Sigmoid colon (tissue), 7 donors: ENCODE measurements at places on chromosomes 3 and 15.

DNA sequence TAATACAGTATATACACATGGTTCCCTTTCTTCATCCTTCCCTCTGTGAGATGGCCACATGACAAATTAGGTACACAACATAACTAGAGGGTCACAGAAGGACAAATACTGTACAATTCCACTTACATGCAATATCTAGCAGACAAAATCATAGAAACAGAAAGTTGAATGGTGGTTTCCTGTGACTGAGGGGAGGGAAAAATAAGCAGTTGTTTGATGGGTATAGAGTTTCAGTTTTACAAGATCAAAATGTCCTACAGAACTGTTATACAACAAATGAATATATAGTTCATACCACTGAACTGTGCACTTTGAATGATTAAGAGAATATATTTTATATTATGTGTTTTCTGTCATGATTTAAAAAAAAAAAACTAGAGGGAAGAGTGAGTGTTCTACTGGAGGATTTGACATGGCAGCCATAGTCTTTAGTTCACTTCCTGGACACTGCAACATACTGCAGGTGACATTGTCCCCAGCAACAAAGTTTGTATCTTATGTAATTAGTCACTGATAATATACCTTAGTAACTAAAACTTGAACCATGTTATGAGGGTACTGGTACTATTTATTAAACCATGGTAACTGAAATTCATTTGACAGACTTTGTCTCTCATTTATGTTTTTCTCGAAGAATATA, 37.2 kb downstream of the CCDC54 start:
- H3K36me3 ChIP-seq = no peaks in the 10 kb centered on the region
- DNase-seq = no peak
- H3K27ac ChIP-seq = no peak overlapping the region
- no peak overlapping the region for H3K4me3 ChIP-seq
- no peaks in the 10 kb centered on the region for H3K27me3 ChIP-seq

- H3K4me3 ChIP-seq = no peak overlapping the region
- no peak for DNase-seq
- H3K27ac ChIP-seq = no peak overlapping the region
- H3K4me1 ChIP-seq = no peaks in the 10 kb centered on the region
These were observed 346.6 kb downstream of the ZBTB20 start for GRCh38 chr3:114800272-114801031.

DNA sequence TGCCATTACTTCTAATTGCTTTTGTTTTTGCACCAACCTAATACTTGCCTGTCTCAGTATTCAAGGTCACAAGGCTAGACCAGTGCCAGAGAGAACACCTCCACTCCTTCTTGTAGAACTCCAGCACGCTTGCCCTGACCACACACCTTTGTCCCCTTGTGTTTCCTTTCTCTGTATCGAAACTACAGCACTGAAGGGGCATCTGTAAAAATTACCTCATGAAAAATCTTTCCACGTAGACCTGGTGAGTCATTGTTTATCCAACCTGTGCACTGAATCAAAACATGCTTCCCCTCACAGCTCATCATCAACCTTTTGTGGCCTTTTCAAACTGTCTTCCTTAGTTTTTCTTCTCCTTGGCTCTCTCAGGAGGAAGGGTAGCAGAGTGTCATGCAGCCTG, 259.5 kb downstream of the THRB start:
- no peak overlapping the region for H3K27ac ChIP-seq
- H3K36me3 ChIP-seq = no peaks in the 10 kb centered on the region
- no peak overlapping the region for H3K4me3 ChIP-seq

DNA sequence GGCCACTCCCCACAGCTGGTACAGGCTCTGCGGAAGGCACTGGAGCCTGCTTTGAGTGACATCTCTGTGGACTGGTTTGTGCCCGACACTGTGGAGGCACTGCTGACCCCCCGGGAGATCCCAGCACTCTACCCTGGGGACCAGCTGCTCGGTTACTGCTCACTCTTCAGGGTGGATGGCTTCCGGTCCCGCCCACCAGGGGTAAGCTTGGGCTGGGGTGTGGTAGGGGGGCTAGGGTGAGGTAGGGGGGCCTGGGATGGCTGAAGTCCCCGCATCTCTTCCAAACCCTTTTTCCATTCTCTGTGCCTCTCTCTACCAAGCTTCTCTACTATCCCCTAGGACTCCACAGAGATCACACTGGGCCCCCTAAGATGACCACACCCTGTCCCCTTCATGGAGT, 7.8 kb downstream of the VWA5B2 start:
- H3K4me1 ChIP-seq = no peaks in the 10 kb centered on the region
- no peak overlapping the region for H3K4me3 ChIP-seq
- no peak for DNase-seq
- peaks cover 46% of the 10 kb centered on the region for H3K27me3 ChIP-seq
- no peak overlapping the region for H3K27ac ChIP-seq

DNA sequence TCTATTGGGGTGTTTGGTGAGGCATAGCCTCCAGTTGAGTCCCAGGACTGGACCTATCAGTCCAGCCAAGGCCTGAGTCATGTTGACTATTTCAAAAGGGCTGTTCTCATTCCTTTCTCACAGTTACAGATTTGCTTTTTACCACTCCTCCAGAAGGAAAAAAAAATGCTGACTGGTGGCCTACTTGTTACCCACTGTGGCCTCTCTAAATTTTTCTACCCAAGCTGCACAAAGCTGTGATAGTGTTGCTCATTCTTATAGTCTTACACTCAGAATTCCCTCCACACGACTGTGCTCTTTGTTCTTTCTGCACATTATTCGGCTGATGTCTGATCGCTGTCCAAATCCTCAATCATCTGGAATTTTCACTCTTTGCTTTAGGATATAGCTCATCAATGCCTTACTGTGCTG, 1142.2 kb downstream of the IGSF11 start:
- no peaks in the 10 kb centered on the region for H3K36me3 ChIP-seq
- no peak overlapping the region for H3K27ac ChIP-seq
- H3K27me3 ChIP-seq = no peaks in the 10 kb centered on the region
- peaks cover 9% of the 10 kb centered on the region for H3K4me1 ChIP-seq

- no peak overlapping the region for H3K27ac ChIP-seq
- H3K4me3 ChIP-seq = no peak overlapping the region
- no peaks in the 10 kb centered on the region for H3K36me3 ChIP-seq
- no peaks in the 10 kb centered on the region for H3K4me1 ChIP-seq
- DNase-seq = no peak
These were observed 6.3 kb upstream of the CDC25A start for GRCh38 chr3:48194446-48195071.

DNA sequence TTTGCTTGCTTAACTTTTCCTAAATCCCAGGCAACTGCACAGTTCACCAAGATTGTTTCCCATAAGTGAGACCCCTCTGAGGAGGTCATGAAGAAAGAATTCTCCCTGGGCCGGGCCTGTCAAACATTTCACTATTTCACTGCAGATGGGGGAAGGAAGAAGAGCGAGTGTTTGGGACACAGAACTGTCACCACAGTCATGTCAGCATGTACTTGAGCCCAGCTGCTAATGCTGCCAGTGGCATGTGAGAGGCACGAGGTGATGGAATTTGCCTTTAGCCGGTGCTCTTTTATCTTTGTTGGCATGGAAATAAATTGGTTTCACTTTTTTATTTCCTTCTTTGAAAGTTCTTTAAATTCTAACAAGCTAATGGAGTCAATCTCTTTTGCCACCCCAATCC, 277.9 kb upstream of the GADL1 start:
- no peak overlapping the region for H3K4me3 ChIP-seq
- H3K27me3 ChIP-seq = no peaks in the 10 kb centered on the region
- peaks cover 9% of the 10 kb centered on the region for H3K4me1 ChIP-seq
- H3K36me3 ChIP-seq = no peaks in the 10 kb centered on the region

- H3K27me3 ChIP-seq = no peaks in the 10 kb centered on the region
- no peaks in the 10 kb centered on the region for H3K36me3 ChIP-seq
- peak; percentile 84 for DNase-seq
- H3K4me1 ChIP-seq = peaks cover 96% of the 10 kb centered on the region
- no peak overlapping the region for H3K4me3 ChIP-seq
These were observed 134.9 kb downstream of the MBNL1 start for GRCh38 chr3:152403632-152404066.

- H3K4me3 ChIP-seq = no peak overlapping the region
- no peaks in the 10 kb centered on the region for H3K36me3 ChIP-seq
- H3K27me3 ChIP-seq = no peaks in the 10 kb centered on the region
- peaks cover 13% of the 10 kb centered on the region for H3K4me1 ChIP-seq
These were observed 383.4 kb downstream of the EPHA6 start for GRCh38 chr3:97197830-97198229.

- no peak overlapping the region for H3K4me3 ChIP-seq
- no peaks in the 10 kb centered on the region for H3K36me3 ChIP-seq
- no peaks in the 10 kb centered on the region for H3K27me3 ChIP-seq
- peaks cover 37% of the 10 kb centered on the region for H3K4me1 ChIP-seq
These were observed 16.6 kb downstream of the ABTB1 start for GRCh38 chr3:127689266-127689860.

- H3K4me3 ChIP-seq = no peak overlapping the region
- peaks cover 3% of the 10 kb centered on the region for H3K4me1 ChIP-seq
- no peak for DNase-seq
These were observed 21.9 kb downstream of the NRROS start for GRCh38 chr3:196661400-196661799.

DNA sequence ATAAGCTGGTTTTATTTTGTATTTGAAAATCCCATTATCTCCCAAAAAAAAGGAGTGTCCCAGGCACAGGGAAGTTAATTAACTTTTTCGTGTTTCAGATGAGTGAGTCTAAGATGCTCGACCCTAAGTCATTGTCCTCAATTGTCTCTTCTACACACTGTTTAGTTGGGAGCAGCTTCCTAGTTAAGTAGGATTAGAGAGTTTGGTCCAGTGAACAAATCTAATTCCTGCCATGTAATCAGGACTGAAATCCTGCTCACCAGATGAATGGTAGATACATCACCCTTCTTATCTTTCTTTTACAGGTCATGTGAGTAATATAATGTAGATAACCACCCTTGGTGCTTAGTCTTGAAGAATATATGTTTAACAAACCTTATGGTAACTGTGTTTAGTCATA, 228.9 kb upstream of the MANF start:
- H3K27me3 ChIP-seq = no peaks in the 10 kb centered on the region
- no peak for DNase-seq
- H3K27ac ChIP-seq = no peak overlapping the region
- no peaks in the 10 kb centered on the region for H3K4me1 ChIP-seq
- H3K4me3 ChIP-seq = no peak overlapping the region

GRCh38 chr3:193914602-193915001, 221.3 kb upstream of the HES1 start:
- H3K36me3 ChIP-seq = no peaks in the 10 kb centered on the region
- H3K4me3 ChIP-seq = no peak overlapping the region
- no peaks in the 10 kb centered on the region for H3K4me1 ChIP-seq

GRCh38 chr3:99635348-99635747, 3.0 kb upstream of the COL8A1 start:
- no peaks in the 10 kb centered on the region for H3K4me1 ChIP-seq
- H3K27ac ChIP-seq = no peak overlapping the region
- no peaks in the 10 kb centered on the region for H3K27me3 ChIP-seq
- no peak overlapping the region for H3K4me3 ChIP-seq
- DNase-seq = no peak
- no peaks in the 10 kb centered on the region for H3K36me3 ChIP-seq

DNA sequence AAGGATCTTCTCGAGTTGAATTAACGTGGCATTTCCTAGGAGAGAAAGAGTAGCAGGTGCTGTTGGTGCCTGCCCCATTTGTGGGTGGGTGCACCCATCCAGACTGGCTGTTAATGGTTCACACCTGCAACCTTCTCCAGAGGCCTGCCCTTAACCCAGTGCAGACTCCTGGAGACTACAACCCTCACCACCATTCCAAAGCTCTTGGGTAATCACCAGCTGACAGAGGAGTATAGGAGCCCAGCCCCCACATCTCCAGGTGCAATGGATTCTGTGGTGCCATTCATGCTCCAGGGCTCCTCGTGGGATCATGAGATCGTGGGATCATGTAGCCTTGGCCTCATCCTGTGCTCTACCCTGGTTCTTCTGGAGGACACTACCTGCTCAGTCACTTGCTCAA, 60.2 kb downstream of the SEMA5B start:
- no peak overlapping the region for H3K27ac ChIP-seq
- H3K36me3 ChIP-seq = no peaks in the 10 kb centered on the region
- H3K4me3 ChIP-seq = no peak overlapping the region
- no peak for DNase-seq
- peaks cover 13% of the 10 kb centered on the region for H3K4me1 ChIP-seq

GRCh38 chr15:52134502-52135144, 22.0 kb upstream of the BCL2L10 start:
- H3K36me3 ChIP-seq = no peaks in the 10 kb centered on the region
- no peak for DNase-seq
- H3K4me3 ChIP-seq = no peak overlapping the region

- H3K4me3 ChIP-seq = peak overlapping the region; percentile 89
- peak overlapping the region; percentile 98 for H3K27ac ChIP-seq
- H3K36me3 ChIP-seq = no peaks in the 10 kb centered on the region
These were observed 1.9 kb downstream of the SETD5 start for GRCh38 chr3:9399337-9399703.

DNA sequence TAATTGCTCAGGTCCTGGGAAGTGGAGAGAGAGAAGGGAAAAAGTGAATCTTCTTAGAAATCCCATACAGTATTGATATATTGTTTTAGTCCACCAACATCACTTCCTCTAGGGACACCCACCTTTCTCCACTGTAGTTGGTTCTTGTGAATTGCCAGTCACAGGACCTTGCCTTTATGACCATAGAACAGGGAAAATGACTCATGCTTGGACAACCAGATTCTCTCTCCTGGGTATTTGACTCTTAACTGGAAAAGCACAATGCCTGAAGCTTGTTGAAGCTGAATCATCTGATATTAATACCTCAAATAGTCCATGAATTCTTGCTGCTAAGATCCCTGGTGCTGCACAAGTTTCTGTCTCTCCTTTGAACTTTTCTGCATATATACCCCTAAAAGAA, 32.5 kb upstream of the DCLK3 start:
- H3K4me3 ChIP-seq = no peak overlapping the region
- no peak for DNase-seq
- H3K27ac ChIP-seq = no peak overlapping the region
- H3K36me3 ChIP-seq = no peaks in the 10 kb centered on the region
- no peaks in the 10 kb centered on the region for H3K27me3 ChIP-seq

- no peak overlapping the region for H3K4me3 ChIP-seq
- no peaks in the 10 kb centered on the region for H3K4me1 ChIP-seq
- no peaks in the 10 kb centered on the region for H3K27me3 ChIP-seq
- no peak for DNase-seq
These were observed 18.8 kb upstream of the FAM81A start for GRCh38 chr15:59419170-59419569.
